Fibroblast of skin of left biceps (primary cell): ENCODE measurements at places on chromosomes 5 and 9.

- no peak for DNase-seq
Observed at GRCh38 chr5:31936683-31937082, 237.4 kb downstream of the GOLPH3 start.

GRCh38 chr9:27350382-27350976, 53.5 kb upstream of the EQTN start:
- no peak for DNase-seq

- DNase-seq: no peak
Observed at GRCh38 chr9:116166713-116167112, 13.1 kb downstream of the PAPPA start.

- DNase-seq: no peak
Observed at GRCh38 chr9:34929506-34930102, 28.5 kb upstream of the PHF24 start.

- DNase-seq: no peak
Observed at GRCh38 chr5:921456-922435, 29.1 kb downstream of the TRIP13 start.
